ENCODE measurements at places on chromosomes 2 and 18.

GRCh38 chr2:55163941-55164390, 68.1 kb downstream of the CLHC1 start:
- no peak for DNase-seq

- no peak for DNase-seq
Observed at GRCh38 chr2:72512376-72512775, 313.5 kb downstream of the EXOC6B start.

DNA sequence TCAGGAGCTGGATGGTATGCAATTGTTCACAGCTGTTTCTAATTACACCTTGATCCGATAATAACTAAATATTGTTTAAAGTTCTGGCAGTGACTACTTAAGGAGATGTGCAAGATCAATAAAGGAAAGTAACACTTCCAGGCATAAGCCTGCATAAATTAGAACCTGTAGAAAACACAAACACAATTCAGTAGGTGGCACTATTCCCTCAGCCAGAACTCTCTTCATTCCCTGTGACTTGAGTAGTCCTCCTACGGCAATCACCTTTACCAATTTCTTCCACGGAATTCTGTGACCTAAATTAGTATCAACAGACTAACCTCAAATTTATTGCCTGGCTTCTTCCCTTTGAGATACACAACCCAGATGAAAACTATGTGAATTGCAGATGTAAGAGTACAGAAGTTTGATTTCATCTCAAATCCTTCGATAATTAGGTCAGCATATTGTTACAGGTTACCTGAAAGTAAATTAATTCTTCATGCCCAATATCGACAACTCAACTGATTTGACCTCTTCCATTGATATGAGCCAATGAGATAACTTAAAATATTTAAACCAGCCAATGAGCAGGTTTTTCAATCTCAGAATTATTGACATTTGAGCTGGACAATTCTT, 137.8 kb downstream of the PID1 start:
- peak; percentile 5 for DNase-seq

DNA sequence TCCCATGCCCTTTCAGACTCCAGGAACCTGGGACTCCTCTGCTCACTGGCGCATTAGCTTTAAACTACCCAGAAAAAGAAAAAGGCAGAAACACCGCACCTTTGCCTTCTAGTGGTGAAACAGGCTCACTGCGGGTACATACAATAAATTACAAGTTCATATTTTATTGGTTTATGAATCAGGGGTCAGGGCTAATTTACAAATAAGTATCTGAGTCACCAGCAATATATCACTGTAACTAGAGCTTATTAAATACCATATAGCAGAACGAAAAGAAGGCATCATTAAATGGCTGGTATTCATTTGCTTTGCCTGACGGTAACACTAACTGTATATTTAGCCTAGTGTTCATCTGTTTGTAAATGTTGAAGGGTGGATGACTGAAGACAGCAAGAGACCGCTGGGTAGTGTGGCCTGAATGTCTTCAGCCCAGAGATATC, 26.9 kb upstream of the DTNB start:
- peak; percentile 51 for DNase-seq

- no peak for DNase-seq
Observed at GRCh38 chr2:12612671-12613070, 104.1 kb upstream of the TRIB2 start.

DNA sequence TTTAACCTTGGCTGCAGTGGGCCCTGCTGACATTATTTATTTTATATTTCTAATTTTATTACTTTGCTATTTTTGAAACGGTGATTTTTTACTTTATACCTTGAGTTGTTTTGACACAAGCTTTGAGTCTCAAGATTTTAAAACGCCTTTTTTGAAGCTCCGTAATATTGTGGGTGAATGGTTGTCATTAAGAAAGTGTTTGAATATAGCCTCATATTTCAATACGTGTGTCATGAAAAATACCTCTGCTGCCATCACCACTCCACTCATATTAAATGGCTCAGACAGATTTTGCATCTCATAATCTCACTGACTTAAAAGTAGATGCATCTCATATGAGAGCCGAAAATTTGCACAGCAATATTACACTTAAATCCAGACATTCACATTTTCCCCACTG, 106.6 kb downstream of the CTNNA2 start:
- no peak for DNase-seq

GRCh38 chr2:239763433-239764097, 261.6 kb downstream of the NDUFA10 start:
- no peak for DNase-seq

DNA sequence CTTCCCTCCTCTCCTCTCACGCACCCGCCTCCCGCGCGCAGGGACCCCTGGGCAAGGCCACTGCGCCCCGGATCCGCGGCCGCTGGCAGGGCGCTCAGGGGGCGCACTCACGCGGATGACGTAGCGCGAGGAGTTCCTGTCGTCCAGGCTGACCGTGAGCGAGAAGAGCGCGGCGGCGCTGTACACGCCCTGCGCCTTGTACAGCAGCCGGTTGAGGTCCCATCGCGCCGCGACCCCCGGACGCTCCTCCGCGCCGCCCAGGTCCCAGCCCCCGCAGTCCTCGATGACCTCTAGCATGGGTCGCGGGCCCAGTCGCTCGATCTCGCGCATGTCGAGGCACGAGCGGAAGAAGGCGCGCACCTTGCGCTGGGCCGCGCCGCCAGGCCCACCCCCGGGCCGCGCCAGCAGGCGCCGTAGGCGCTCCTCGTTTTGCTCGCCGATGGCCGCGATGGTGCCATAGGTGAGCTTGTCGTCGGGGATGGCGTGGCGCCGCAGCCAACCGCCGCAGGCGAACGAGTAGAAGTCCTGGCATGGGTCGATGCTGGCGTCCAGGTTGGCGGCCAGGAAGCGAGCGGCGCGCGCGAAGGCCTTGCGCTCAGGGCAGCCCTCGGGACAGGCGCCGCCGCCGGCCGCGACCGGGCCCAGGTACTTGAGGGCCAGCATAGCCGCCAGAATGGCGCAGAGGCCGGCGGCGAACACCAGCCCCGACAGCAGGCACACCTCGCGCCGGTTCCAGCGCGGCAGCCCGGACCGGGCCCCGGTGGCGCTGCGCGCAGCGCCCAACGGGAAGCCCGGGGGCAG, 1.7 kb downstream of the ECEL1 start:
- no peak for DNase-seq

Measured in GM13977 (cell line).